Kidney glomerular epithelial cell (primary cell): ENCODE measurements at places on chromosomes 16 and 17.

DNA sequence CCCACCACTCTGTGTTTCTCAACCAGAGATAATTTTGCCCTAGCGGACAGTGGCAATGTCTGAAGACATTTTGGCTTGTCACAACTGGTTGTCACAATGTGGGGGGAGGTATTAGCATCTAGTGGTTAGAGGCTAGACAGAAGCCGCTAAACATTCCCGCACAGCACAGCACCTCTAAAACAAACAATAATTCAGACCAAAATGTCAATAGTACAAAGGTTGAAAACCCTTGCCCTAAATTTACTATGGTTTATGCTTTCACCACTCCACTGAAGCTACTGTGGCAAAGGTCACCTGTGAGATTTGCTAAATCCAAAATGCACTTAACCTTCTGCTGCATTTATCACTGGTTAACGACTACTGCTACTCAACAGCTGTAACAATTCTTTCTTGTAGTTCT lies 14.1 kb downstream of the NUP88 start:
- DNase-seq, result no peak

DNA sequence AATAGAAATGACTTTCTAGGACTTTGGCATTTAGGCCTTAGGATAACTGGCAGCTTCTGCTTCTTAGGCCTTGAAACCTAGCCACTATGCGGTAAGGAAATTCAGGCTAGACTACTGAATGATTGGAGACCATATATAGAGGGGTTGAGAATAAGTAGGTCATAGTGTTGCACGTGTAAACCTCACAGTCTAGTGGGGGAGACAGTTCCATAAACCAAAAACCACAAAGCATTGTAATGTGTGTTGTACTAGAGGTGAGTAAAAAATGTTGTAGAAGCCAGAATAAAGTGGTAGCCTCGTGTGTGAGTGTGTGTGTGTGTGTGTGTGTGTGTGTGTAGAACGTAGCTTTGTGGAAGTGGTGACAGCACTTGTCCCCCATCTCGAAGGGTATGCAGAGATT lies 188.5 kb downstream of the MAP2K6 start:
- no peak for DNase-seq

GRCh38 chr17:43142153-43142552 lies 17.0 kb upstream of the BRCA1 start:
- DNase-seq, result no peak

DNA sequence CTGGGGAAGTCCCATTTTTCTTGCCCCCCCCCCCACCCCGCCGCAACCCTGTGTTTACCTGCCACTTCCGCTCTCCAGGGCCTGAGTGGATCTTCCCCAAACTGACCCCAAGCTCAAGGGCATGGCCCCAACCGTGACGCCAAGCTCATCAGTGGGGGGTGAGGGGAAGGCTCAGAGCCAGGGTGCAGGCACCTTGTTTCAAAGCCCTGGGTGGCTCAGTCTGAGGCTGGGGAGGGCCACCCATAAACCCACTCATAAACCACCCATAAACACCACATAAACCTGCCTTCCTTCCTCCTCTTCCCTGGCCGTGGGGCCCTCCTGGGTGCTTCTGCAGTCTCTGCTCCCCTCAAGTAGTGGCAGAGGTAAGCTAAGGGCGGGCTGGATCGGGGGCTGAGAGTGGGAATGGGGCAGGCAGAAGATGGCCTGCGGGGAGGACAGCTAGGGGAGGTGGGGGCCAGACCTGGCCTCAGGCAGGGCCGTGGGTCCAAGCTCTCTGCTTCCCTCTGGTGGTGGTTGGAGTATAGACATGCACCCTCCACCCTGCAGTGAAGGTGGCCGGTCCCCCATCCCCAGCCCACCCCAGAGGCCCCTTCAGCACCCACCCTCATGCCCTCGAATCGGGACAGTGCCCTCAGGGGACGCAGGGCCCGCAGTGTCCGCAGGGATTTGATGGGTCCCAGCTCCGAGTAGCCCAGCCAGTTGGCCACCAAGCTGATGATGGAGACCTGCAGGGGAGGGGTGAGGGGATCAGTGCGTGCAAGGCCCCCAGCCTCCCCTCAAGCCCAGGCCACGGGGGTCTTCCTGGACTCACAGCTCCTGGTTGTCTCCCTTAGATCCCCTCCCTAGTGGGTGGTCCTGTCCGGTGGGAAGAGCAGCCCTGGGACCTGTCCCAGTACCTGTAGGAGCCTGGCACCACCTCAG lies 14.6 kb upstream of the CD79B start:
- peak; percentile 9 for DNase-seq

DNA sequence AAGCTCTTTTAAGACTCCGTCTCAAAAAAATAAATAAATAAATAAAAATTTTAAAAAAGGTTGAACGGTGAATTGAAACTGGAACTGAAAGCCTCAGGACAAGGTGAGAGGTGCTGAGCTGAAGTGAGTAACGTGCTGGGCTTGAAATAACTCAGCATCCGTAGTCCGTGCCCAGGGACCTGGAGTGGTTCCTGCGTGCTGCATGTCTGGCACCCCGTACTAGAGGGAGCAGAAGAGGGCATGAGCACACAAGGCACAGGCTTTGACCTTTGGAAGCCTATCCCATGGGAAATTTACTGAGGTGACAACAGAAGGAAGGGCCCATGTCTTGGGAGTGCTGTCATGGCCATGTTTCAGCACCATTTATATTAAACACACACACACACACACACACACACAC lies 4.5 kb upstream of the MEIOB start:
- no peak for DNase-seq

- no peak for DNase-seq
These were observed 27.6 kb downstream of the PRKAR1A start for GRCh38 chr17:68539548-68540467.

GRCh38 chr16:65548470-65548869 lies 426.6 kb upstream of the CDH11 start:
- DNase-seq, result no peak

DNA sequence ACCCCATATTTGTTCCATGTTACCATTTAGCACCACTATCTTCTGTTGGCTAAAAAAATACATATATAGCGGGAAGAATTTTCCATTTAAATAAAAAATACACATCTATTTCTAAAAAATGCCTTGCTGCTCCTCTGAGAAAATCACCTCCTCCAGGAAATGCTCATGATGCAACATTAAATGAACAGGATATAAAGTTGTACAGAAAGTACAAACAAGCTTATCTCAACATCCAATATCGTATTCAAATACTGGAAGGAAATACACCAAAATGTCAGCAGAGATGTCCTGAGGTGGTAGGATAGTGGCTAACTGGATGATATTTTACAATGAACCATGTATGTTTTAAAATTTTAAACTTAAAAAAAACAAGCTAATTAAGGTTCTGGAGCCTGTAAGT lies 21.3 kb downstream of the GNA13 start:
- DNase-seq, result no peak

- peak; percentile 31 for DNase-seq
These were observed 2.7 kb downstream of the CETP start for GRCh38 chr16:56964243-56965148.

- no peak for DNase-seq
These were observed 45.4 kb downstream of the NFAT5 start for GRCh38 chr16:69611103-69611640.

GRCh38 chr17:60590070-60590469 lies 9.9 kb upstream of the PPM1D start:
- DNase-seq, result no peak

DNA sequence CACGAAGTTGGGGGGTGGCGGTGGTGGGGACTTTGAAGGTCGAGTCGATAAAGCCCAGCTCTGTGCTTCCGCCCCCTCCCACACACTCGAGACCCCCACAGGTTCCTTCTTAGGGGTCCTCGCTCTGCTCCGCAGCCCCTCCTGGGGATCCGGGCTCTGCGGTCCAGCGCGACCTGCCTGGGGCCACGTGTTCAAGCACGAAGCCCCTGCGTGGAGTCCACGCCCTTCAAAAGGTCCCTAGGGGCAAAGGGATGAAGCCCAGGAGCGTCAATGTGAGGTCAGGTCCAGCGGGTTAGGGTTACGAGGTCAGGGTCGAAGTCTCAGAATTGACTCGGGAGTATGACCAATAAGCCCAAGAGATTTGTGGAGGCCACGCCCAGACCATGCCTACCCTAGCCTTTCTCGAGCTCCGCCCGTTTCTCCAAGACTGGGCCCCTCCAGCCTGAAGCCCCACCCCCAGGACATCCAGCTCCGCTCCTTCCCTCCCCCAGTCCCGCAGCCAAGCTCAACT lies 786 bp upstream of the CACNA1G start:
- no peak for DNase-seq

GRCh38 chr16:12317121-12317810 lies 340.7 kb downstream of the SNX29 start:
- no peak for DNase-seq

GRCh38 chr17:78567991-78568390 lies 9.2 kb downstream of the DNAH17 start:
- no peak for DNase-seq

DNA sequence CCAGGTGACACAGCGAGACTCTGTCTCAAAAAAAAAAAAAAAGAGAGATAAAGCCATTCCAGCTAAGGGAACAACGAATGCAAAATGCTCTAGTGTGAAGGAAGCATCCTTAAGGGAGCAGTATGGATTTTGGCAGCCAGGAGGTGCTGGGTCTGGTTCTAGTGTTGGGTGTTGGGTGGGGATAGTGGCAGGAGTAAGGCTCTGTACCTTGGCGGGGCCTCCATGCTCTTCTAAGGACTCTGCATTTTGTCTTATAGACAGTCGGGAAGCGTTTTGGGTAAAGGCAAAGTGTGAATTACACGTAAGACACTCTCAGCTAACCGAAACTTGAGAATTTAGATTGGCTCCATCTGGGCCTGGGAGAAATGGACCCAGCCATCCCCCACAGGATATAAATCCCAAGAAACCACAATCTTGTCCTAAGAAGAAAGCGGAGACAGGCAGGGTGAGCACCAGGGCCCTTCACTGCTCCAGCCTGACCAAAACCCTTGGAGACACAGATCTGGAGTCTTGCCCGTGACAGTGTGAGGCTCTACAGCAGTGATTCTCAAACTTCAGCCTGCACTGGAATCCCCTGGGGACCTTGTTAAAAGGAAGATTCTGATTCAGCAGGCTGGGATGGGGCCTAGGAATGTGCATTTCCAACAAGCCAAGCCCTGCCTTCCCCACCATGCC lies 33.1 kb upstream of the PHB1 start:
- no peak for DNase-seq

GRCh38 chr17:74565126-74565525 lies 2.2 kb downstream of the CD300H start:
- no peak for DNase-seq

DNA sequence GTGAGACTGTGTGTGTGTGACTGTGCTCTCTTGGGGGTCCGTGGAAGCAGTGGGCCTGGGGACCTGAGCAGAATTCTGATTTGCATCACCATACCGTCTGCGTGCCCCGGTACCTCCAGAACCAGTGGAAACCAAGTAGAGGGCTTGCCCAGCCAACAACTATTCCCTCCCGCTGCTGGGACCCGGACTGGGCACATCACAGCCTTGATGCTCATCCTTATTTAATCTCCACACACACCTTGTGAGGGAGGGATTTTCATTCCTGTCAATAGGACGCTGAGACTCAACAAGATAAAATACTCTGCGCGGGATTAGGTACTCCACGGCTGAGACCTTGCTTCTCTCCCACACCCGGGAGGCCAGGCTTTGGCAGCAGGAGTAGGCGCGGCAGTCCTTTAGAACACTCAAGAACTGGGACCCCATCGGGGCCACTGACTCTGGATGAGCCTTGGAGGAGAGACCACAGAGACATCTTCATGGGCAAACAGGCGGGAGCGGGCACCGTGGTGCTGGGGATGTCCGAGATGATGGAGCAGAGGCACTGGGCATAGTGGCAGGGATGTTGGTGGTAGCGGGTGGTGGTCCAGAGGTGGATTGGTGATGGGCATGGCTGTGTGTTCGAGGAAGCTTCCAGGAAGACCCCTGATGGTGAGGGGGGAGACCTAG lies 208.0 kb downstream of the NTN1 start:
- no peak for DNase-seq

- DNase-seq, result no peak
These were observed 7.1 kb upstream of the CMTM4 start for GRCh38 chr16:66703406-66704215.

DNA sequence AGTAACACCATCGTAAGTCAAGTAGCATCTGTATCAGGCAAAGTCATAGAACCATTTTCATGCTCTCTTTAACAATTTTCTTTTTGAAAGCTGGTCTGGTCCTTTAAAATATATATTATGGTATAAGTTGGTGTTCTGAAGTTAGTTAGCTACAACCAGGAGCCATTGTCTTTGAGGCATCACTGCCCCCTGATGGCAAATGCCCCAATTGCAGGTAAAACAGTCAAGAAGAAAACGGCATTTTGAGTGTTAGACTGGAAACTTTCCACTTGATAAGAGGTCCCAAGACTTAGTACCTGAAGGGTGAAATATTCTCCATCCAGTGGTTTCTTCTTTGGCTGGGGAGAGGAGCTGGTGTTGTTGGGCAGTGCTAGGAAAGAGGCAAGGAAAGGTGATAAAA lies 14.1 kb downstream of the TP53 start:
- no peak for DNase-seq

- DNase-seq, result no peak
These were observed 97.5 kb upstream of the ASIC2 start for GRCh38 chr17:33390479-33391176.

GRCh38 chr17:68238164-68238870 lies 9.5 kb upstream of the AMZ2 start:
- DNase-seq, result no peak

DNA sequence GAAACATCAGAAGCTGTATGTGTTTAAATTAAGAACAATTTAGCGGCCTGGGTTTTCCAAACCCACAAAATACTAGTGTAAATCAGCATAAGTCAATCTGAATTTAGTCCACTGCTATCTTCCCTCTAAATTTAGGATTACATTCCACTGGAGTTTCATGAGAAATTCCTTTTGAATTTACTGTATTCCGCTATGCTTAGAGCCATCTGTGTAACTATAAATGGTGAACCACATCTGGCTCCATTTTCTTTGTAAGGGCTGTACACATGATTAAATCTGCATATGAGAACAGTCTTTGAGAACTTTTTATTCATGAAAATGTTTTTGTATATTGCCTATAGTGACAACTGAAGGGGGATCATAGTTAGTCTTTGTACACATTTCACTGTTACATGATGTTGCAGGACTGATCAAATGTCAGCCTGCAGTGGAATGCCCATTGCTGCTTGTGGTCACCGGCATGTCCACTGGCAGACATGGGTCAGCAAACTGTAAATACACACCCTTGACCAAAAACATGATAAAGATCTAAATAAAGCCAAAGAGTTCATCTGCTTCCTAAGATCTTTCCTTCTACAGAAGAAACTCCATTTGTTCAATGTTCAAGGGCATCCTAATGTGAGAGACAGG lies 36.8 kb downstream of the RPGRIP1L start:
- DNase-seq, result no peak

DNA sequence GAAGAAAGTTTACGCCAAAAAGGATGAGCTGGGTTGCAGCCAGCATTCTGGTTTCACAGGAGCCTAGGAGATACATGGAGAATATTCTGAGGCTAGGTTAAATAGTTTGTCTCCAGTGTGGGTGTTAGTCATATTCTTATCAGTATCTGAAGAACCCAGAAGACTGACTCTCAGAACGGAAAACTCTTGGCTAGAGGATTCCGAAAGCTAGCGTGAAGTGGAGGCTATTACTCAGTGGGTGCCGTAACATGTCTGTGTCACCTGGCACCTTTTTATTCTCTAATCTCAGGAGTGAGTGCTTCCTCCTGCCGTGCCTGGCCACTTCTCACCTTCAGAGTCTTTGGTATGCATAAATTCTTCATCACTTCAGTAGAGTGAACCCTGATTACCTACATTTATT lies 199.5 kb downstream of the WWOX start:
- no peak for DNase-seq

GRCh38 chr17:63525190-63525946 lies 2.2 kb downstream of the KCNH6 start:
- no peak for DNase-seq
